DND-41 (cell line): ENCODE measurements at places on chromosomes 3 and 15.

DNA sequence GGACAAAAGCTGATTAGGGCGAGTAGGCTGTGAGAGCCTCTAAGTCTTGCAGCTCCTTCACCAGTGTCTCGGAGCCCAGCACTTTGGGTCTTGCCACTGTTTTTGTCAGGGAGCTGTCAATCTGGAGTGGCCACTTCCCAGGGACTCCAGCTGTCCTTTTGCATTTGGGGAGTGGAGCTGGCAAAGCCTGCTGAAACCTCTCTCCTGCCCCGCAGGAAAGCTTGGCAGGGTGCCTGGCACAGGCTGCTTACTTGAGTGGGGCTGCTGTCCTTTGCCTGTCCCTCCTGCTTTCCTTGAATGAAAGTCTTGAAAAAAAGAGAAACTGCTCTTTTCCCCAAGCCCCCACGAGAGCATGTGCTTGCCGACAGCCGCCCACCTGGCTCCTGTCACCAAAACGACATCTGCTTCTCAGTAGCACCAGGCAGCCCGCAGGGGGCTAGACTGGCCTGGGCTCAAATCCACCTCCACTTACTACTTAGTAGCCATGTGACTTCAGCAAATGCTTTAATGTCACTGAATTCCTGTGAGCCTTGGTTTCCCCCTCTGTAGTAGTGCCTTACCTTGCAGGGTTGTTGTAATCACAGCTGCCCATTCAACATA lies 13.7 kb downstream of the USP13 start:
- no peaks in the 10 kb centered on the region for H3K36me3 ChIP-seq
- H3K4me1 ChIP-seq, result no peaks in the 10 kb centered on the region
- no peak for DNase-seq

DNA sequence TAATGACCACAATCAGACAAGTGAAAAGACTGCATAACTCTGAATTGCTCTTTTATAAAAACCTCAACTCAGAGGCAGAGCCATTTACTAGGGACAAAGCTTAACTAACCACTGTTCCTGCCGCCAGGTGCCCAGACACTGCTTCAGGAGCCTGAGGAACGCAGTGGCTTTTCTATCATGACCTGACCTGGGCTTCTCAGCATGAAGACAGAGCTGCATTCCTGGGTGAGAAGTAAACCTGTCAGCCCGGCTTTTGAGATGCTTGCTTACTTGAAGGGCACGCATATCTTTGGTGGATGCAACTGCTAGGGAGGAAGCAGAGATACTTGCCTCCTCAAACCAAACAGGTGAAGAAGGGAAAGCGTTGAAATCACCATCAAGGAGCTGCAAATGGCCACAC lies 7.9 kb downstream of the LRRC31 start:
- H3K4me3 ChIP-seq, result no peak overlapping the region
- H3K27ac ChIP-seq, result no peak overlapping the region
- H3K36me3 ChIP-seq, result no peaks in the 10 kb centered on the region
- DNase-seq, result no peak
- H3K4me1 ChIP-seq, result peaks cover 8% of the 10 kb centered on the region
- H3K27me3 ChIP-seq, result peaks cover 7% of the 10 kb centered on the region

GRCh38 chr3:76051145-76051544 lies 265.8 kb upstream of the ZNF717 start:
- no peak overlapping the region for H3K27ac ChIP-seq
- no peak for DNase-seq
- H3K27me3 ChIP-seq, result no peaks in the 10 kb centered on the region
- H3K4me3 ChIP-seq, result no peak overlapping the region

DNA sequence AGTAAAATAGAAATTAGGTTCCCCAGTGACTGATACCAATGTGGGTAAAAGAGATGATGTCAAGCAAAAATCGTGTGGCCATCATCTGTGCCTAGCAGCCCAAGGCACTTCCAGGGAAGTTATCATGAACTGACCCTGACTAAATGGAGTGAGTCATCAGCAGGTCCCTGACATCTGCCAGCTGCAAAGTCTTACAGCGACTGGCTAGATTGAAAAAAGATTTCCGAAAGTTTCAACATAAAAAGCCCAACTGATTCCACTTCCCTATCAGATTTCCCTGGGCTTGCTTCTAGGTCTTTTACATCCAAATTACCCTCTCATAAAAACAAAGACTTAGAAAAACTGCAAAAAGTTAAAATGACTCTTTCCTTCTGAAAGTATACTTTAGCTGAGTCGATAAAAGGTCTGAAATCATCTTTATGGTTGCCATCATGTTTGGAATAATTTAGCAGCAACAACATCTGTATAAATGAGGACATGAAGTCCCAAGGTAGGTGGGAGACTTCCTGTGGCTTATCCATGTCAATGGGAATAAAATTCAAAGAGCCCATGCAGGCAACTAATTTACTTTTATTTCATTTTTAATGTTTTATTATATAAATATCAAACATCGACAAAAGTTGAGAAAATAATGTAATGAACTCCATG lies 342.8 kb downstream of the ERC2 start:
- peaks cover 3% of the 10 kb centered on the region for H3K27me3 ChIP-seq
- H3K4me1 ChIP-seq, result no peaks in the 10 kb centered on the region
- no peak overlapping the region for H3K27ac ChIP-seq
- DNase-seq, result no peak
- no peaks in the 10 kb centered on the region for H3K36me3 ChIP-seq

- no peaks in the 10 kb centered on the region for H3K36me3 ChIP-seq
- no peaks in the 10 kb centered on the region for H3K4me1 ChIP-seq
- DNase-seq, result no peak
- peaks cover 20% of the 10 kb centered on the region for H3K27me3 ChIP-seq
Observed at GRCh38 chr3:11159421-11159904, 5.2 kb downstream of the HRH1 start.

DNA sequence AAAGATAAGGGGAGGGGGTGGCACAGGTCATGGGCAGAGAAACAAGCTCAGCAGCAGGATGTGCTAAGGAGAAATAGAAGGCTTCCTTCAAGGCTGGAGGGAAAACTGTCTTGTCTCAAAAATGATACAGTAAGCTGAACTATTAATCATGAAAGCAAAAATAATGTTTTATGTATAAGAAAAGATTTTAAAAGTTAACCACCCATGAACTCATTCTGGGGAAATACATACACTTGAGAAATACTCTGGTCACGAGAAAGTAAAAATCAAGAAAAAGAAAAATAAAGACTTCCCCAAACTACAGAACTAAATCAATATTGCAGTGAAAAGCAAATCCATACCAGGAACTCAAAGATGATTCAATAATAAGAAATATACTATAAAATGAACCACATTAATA lies 80.7 kb downstream of the KLF13 start:
- H3K27me3 ChIP-seq, result no peaks in the 10 kb centered on the region
- DNase-seq, result no peak
- no peak overlapping the region for H3K27ac ChIP-seq
- H3K36me3 ChIP-seq, result no peaks in the 10 kb centered on the region
- H3K4me1 ChIP-seq, result peaks cover 33% of the 10 kb centered on the region

DNA sequence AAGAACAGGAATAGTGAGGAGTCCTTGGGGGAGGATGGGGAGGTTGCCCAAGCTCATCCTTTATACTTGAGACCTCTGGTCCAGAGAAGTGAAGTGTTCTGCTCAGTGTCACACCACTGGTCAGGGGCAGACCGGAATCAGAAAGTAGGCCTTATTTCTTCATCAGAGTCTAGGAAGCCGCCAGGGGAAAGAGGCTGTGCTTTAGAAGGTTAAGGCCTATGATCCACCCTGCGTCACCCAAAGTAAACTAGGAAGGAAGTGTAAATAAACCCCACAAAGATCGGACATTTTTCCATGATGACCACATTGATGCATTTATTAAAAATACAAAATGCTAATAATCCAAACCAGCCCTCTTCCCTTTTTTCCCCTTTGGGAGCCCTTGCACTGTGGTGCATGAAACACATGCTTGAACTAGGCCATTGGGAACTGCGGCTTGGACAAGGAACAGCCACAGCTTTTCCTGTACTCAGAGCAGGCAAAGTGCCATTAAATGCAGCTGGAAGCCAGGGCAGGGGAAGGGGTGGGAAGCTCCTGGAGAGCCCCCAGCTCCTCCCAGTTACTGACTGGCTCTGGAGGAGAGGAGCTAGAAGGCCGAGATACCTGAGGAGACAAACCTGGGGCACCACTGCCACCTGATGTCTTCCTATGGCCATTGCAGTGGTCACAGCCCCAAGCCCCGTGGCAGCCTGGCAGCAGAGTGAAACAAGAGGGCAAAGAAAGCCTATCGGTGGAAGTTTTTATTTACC lies 37.0 kb downstream of the CDC25A start:
- H3K27ac ChIP-seq, result no peak overlapping the region
- DNase-seq, result peak; percentile 60
- no peaks in the 10 kb centered on the region for H3K36me3 ChIP-seq
- no peaks in the 10 kb centered on the region for H3K4me1 ChIP-seq
- no peaks in the 10 kb centered on the region for H3K27me3 ChIP-seq
- H3K4me3 ChIP-seq, result no peak overlapping the region

GRCh38 chr15:73767806-73768501 lies 14.8 kb upstream of the INSYN1 start:
- DNase-seq, result no peak
- H3K27ac ChIP-seq, result no peak overlapping the region
- H3K4me1 ChIP-seq, result no peaks in the 10 kb centered on the region
- no peaks in the 10 kb centered on the region for H3K36me3 ChIP-seq
- H3K27me3 ChIP-seq, result peaks cover 6% of the 10 kb centered on the region
- no peak overlapping the region for H3K4me3 ChIP-seq
